ENCODE measurements at places on chromosomes 4 and X.

- DNase-seq: peak; percentile 65
Measured at GRCh38 chr4:89438102-89438831, 130.7 kb upstream of the GPRIN3 start.

GRCh38 chrX:39907964-39908661 is 189.6 kb downstream of the BCOR start:
- DNase-seq: no peak

DNA sequence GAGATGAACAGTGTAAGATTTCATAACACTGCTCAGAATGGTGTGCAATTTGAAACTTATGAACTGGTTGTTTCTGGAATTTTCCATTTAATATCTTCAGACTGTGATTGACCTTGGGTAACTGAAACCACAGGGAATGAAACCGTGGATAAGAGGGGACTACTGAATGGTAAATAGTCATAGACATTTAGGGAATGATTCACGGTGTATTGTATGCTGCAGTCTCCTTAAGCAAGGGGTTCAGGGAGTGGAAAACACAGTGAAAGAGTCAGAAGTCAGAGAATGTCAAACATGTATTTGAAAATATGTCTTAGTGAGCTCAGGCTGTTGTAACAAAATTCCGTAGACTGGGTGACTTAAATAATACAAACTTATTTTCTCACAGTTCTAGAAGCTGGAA is 398.2 kb upstream of the DIPK2B start:
- no peak for DNase-seq

GRCh38 chrX:44494357-44494756 is 48.3 kb downstream of the FUNDC1 start:
- peak; percentile 20 for DNase-seq

DNA sequence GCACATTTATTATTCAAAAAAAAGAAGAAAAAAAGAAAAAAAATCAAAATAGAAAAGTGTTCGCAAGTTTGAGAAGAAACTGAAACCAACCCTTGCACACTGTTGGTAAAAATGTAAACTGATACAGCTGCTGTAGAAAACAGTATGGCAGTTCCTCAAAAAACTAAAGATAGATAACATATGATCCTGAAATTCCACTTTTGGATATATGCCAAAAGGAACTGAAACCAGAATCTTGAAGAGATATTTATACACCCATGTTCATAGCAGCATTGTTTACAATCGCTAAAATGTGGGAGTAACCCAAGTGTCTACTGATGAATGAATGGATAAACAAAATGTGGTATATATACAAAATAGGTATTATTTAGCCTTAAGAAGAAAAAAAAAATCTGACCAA is 155.4 kb downstream of the TBCK start:
- no peak for DNase-seq

DNA sequence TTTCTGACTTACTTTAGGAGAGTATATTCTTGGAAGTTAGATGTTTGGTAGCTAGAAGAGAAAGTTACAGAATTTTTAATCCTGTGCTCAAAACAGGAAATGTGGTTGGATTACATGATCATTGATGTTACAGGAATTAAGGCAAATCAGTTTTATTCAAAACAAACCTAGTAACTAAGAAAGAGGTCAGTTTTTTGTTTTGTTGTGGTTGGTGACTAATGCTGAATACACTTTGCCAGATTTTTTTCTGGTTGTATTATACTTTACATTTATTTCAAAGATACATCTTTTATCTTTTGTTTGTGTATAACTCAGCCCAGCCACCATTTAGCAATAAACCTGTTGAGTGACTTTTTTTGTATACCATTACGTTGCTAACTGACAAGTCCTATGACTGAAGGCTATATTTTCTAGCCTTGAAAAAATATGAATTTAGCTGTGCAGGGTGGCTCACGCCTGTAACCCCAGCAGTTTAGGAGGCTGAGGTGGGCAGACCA is 116.7 kb downstream of the KLHL8 start:
- DNase-seq: peak; percentile 70

DNA sequence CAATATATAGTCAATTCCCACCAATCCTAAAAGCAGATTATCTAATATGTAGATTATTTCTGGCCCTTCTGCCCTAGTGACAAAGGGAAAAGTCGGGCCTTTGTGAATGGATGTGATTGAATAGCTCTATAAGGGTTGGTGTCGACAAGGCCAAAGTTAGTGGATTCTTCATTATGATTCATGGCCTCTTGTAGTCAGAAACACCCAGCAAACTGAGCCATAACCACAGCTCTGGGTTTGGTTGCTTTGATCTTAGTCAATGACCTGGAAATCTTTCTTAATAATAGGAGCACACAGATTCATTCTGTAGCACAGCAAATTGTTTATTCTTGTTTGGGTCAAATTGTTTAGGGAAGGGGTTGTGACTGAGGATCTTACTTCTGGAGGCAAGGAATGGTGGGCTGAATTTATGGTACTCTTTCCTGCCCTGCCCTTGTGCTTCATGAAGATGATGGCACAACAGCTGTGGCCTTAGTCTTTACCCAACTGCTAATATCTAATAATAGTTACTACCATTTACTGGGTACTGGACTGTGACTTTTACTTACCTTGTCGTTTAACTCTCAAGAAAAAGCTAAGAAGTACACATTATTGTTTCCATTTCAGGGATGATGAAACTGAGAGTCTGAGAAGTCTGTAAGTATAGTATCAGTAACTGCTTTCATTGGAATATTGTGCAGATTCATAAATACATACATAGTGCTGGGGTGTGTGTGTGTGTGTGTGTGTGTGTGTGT is 74.0 kb downstream of the AFF2 start:
- DNase-seq: no peak

Measured in activated CD4-positive, alpha-beta T cell treated with anti-CD3 and anti-CD28 coated beads, Interleukin-2, amount 50 U/mL, for 16 hours (primary cell).